GM10248 (cell line): ENCODE measurements at places on chromosomes 2 and 18.

DNA sequence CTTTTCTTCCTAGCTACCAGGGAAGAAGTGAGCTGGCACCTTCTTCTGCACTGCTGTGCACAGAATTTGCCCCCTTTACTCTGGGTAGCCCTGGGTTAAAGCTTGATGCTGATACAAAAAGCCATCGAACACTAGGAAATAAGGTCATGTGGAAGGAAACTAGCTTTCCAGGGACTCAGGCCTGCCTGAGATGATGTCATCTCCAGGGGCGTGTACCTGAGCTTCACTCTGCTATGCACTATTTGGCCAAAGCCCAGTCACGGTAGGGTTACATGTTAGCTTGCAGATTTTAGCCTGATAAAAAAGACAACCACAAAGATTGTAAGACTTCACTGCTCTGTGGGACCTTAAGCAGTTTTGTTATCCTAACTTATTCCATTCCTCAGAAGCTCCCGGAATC is 20.4 kb downstream of the EDAR start:
- DNase-seq, result no peak

DNA sequence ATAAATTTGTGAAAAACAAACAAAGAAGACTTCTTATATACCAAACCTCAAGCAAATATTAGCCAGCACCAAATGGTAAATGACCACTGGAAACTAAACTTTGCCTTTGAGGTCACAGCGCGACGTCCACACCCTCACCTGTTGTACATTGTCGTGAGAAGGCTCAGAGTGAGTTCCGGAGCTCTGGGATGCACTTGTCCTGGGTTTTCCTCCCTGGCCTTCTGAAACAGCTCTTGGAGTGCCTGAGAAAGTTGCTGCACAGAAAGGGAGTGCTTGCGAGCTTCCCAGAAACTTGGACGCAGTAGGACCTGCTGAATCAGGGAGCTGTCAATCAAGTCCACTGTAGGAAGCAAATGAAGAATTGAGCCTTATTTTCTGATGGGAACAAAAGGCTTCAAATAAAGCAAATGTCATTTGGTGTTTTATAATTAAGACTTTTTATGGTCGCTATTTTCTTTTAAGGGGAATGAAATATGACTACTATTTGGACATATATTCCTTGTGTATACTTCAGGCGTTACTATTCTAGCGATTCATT is 11.0 kb downstream of the DYTN start:
- no peak for DNase-seq

DNA sequence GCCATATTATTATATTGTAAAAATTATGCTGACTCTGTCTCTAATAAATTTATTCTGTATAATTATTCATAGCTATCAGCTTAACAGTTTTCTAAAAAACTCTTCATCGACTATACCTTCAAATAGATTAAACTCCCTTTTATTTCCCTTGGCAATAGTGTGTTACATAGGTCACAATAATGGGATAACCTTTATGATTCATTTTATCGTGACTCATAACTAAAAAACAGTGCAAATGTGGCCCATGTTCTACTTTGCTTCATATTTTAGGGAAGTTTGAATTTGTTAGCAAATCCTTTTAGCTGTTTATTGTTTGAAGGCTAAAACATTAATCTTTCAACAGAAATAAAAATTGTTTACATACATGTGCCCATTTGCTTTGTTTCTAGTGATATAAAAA is 783.2 kb upstream of the CDH2 start:
- DNase-seq, result no peak

DNA sequence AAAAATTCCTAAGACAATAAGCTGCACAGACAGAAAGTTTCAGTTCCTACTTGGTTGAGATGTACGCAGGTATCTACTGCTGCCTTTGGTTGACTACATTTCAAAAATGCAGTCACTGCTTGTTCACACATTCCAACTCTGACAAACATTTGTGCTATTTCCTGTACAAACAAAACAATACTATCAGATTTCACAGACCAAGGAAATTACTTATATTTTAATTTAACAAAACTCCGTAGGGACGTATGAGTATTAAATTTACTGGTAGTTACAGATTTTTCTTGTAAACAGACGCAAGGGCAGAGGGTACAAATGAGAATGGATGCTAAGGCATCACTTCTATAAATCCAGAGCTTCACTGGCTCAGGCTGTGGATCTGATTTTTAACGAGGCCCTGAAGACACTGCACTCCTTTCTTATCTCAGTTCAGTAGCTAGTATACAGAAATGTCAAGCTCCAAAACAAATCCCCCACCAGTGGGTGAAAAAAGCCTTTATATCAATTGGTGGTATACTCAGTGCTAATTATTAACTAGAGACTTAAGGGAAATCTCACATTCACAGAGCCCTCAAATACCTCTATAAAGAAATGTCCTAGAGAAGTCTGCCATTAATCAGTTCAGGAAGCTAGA is 31.7 kb upstream of the TTC32 start:
- peak; percentile 13 for DNase-seq

DNA sequence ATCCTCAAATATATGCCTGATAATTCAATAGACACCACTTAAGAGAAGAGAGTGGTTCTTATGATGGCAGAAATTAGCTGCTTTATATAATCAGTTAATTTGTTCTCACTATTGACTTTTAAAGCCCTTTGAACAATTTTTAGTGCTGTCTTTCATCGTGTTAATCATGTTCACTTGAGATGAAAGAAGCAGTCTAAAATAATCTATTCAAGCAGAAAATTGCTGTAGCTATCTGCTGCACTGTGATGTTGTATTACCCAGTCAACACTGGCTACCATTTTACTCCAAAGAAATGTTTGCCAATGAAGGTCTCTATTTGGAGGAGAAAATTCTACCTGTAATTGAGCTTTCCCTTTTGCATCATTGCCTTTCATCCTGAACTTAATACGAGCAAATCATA is 459.8 kb upstream of the FSIP2 start:
- DNase-seq, result no peak

- DNase-seq, result no peak
Measured at GRCh38 chr18:3902676-3903075, 452.7 kb downstream of the TGIF1 start.

DNA sequence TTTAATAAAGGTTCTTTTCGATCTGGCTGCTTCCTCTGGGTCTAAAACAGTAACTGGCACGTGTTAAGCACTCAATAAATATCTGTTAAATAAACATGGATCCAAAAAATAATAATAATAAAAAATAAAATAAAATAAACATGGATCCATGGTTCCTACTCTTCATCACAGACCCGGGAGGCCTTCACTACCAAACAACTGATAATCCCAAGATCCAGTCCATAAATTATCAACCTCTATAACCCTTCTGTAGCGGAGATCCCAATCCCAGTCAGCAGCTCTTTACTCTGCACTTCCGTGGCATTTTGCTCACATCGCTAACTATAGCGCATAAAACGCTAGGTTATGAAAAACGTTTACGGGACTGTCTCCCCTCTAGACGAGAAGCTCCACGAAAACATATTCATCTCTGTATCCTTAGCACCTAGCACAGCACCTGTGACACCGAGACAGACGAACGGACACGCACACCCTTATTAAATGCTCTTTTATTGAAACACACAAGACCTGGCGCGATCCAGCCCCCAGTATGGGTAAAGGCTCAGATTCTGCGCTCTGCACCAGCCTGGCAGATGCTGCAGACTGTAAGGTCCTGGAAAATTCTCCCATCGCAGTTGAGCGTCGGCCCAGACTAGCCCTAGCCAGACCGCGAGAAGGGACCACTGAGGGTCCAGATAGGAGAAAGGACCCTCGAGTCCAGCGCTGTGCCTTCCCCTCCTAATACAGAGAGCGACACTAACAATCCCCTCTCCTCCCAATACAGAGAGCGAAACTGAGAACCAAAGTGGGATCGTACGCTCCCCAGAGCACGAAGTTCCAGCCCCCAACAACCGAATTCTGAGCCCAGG is 770 bp downstream of the NBAS start:
- DNase-seq, result peak; percentile 23

- DNase-seq, result no peak
Measured at GRCh38 chr2:234147335-234147861, 96.9 kb downstream of the SPP2 start.

DNA sequence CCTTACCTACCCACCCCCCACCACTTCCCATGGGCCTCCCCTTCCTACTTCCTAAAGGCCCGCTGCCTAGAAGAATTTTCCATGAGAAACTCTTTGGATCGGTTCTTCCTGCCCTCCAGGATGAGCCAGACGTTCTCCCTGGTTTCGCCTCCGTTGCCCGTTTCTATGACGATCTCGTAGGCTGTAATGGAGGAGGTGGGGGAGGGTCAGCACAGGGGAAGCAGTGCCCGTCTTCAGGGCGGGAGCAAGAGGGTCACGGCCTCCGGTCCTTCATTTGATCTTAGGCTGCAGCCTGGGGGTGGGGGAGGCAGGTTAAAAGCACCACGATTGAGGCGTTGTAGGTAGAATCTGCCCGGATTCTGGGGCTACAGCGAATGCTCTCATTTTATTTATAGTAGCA is 172.0 kb downstream of the LOXHD1 start:
- no peak for DNase-seq

DNA sequence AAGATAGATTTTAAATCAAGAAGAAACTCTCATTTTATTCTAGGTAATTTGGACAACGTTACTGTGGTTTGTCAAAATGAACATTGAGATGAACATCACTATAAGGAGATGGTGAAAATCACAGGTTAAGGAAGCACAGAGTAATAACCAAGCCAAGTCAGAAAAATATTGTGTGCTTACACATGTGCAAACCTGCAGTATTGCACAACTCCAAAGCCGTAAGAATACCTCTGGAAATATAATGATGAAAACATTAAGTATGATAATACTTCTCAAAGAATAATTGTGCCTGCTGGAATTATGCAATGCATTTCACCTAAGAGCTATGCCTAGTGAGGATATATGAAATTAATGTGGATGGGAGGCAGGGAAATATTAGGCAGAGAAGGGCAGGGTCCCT is 21.1 kb upstream of the GALNT5 start:
- DNase-seq, result no peak

DNA sequence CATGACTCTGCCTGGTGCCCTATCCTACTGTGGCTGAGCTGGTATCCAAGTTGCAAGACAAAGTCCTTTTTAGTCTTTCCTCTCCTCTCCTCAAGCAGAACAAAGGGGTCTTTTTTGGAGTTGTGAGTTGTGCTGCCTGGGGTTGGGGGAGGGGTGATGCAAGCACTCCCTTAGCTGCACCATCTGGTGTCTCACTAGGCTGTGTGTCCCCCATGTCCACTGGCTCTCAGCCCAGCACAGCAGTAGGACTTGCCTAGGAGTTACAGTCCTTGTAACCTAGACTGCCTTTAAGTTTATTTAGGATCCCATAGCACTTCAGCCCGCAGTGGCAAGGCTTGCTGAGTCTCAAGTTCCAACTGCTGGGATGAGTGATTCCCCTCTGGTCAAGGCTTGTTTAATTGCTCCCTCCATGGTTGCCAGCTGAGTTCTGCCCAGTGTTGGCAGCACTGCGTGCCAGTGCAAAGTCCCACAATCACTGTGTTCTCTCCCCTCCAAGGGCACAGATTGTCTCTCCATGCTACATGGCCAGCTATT is 13.2 kb upstream of the ILKAP start:
- no peak for DNase-seq

DNA sequence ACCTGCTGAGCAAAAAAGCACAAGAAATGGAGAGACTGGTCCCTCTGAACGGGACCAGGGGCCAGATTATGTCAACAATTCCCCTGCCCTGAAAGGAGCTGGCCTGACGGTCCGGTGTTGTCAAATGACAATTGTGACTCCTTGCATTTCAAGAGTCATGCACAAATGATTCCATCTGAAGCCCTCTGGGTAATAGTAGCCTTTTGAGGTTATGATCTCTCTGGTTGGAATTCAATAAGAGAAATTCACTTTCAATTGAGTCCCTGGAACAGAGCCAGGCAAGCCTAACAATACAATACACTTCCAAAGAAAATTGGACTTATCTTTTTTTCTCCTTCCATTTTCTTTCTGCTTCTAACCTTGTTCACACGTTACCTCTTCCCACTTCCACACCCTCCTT is 116.9 kb downstream of the C1D start:
- DNase-seq, result no peak

DNA sequence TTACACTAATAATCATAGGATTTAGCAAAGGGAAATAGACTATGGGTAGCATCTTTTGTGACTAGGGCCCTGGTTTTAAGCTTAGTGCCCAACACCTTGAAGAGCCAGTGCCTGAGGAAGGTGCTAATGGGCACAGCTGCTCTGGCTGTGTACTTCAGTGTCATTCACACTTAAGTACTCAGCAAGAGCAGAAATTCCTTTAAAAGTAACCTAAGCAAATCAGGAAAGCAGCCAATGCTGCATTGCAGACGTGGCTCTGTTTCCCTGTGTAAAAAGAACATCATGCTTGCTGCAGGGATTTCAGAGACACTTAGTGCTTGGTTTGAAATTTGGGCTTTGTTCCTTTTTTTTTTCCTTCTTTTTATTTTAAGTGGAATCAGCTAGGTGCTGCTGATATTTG is 505.4 kb downstream of the SUCLG1 start:
- DNase-seq, result no peak

DNA sequence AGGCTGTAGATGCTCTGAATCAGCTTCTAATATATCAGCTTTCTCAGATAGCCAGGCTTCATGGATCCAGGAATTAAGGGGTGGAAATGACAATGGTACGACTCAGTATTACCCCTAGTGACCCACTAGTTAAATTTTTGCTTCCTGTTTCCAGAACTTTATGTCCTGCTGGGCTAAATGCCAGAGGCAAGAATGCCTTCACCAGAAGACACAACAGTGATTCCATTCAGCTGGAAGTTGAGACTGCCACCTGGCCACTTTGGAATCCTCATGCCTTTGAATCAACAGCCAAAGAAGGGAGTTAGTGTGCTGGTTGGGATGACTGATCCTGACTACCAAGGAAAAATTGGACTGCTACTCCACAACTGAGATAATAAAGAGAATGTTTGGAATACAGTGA is 239.1 kb downstream of the ASXL3 start:
- no peak for DNase-seq
